Stimulated activated memory B cell treated with anti-CD40 and anti-IgM and Interleukin-4, amounts not matched to agents 10 μg/mL and 1 μg/mL and 100 μg/mL, for 72 hours (primary cell): ENCODE measurements at places on chromosomes 5 and 9.
A peak's percentile ranks its signal among the peaks of the same experiment; 100 is the strongest.

- ATAC-seq = no peak
These were observed 602.6 kb downstream of the CDH12 start for GRCh38 chr5:22250528-22250927.

- ATAC-seq = peak; percentile 40
These were observed 674 bp downstream of the LHFPL2 start for GRCh38 chr5:78647838-78648358.

DNA sequence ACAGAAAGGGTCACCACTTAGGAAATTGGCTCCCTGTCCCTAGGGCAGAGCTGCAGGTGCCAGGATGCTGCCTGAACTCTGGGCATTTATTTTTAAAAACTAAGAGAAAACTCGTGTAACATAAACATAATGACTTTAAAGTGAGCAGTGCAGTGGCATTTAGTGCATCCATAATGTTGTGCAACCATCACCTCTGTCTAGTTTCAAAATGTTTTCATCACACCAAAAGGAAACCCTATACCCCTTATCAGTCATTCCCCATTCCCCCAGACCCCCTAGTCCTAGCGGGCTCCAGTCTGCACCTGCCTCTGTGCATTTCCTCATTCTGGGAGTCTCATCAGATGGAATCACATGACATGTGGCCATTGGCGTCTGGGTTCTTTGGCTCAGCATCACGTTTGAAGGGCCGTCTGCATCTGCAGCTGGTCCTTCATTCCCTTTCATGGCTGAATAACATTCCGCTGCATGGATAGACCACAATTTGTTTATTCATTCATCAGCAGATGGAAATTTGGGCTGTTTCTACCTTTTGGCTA, 55.8 kb downstream of the NSG2 start:
- ATAC-seq = no peak

DNA sequence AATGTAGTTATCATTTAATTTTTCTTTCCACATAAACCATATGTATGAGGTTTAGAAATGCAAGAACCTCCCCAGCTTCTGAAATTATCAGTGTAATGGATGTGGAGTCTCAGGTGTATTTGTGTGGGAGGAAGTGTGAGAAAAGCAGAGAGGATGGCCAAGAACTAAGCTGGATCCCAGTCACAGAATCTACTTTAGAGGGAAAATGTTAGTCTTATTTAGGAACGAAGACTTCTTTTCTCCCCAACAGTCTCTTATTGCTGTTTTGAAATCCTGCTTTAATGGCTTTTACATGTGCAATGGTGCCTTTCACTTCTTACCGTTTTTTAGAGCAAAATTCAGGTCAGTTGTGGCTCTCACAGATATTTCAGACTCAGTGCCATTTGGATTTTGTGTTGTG, 3.0 kb downstream of the EQTN start:
- no peak for ATAC-seq

GRCh38 chr5:169583101-169583423, 511 bp upstream of the SPDL1 start:
- ATAC-seq = no peak

DNA sequence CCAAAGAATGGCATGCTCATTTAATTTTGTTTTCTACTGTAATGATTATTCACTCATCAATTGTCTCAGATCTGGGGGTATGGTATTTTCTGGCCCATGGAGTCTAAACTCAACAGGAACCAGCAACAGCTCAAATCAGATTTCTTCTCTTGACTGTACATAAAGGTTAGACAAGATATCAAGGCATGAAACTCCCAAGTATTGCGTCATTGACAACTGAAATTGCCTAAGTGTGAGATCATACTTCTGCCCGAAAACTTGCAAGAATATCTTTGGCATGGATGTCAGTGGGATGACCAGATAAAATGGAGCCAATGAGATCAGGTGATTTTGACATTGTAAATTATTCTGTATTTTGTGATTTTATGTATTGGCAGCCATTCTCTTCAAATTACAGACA, 141.7 kb upstream of the STK32A start:
- ATAC-seq = no peak

GRCh38 chr5:158194561-158194976, 335.6 kb upstream of the CLINT1 start:
- peak; percentile 88 for ATAC-seq

DNA sequence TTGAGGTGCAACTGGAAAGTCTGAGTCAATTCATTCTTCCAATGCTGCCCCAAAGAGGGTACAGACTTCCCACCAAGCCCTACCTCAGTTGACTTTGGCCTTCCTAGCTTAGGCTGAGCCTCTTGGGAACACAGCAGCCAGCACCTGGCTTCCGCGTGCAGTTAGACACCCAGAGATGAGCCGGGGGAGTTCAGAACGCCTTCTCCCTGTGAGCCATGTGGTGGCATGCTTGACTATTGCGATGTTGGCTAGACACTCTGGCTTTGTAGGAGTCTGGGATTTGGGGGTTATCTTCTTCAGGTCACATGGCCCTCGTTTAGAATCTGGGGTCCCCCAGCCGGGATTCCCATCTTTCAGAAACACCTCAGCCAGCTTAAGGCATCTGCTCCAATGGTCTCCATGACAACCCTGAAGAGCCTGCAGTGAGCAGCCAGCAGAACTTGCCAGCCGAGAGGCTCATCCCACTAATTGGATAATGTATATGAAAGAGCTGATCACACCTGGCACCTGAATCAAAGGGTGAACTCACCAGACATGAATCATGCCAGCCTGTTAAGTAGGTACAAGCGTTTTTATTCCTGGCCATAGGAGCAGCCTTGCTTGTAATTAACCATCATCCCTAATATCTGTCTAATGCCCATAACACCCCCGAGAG, 167.5 kb downstream of the SYK start:
- ATAC-seq = no peak

DNA sequence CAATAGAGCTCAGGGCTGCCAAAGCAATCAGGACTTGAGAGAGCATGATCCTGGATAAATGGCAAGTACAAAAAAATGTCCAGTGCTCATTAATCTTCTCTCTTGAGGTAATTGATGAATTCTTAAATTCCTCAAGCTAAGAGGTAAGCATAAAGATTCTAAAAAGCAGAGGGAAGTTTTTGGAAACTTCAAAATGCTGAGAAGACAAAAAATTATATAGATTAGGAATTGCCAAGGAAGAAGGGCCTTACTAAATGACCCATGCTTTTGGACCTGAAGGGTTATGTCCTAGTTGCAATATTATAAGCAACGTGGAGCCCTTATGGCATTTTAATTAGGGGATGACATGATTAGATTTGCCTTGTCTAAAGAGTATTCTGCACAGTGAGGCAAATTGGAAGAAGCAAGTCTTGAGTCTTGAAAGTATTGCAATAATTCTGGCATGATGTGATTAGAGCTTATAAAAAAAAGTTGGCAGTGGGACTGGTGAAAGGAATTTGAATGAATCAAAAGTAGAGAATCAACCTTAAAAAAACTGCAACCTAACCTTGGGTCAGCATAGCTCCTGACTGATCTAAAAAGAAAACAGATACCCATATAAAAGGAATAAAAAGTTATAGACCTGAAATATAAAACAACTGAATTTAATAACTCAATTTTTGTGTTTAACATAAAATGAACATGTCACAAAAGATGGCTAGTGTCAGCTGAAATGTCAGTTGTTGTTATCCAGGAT, 323.8 kb upstream of the ARRDC3 start:
- no peak for ATAC-seq

DNA sequence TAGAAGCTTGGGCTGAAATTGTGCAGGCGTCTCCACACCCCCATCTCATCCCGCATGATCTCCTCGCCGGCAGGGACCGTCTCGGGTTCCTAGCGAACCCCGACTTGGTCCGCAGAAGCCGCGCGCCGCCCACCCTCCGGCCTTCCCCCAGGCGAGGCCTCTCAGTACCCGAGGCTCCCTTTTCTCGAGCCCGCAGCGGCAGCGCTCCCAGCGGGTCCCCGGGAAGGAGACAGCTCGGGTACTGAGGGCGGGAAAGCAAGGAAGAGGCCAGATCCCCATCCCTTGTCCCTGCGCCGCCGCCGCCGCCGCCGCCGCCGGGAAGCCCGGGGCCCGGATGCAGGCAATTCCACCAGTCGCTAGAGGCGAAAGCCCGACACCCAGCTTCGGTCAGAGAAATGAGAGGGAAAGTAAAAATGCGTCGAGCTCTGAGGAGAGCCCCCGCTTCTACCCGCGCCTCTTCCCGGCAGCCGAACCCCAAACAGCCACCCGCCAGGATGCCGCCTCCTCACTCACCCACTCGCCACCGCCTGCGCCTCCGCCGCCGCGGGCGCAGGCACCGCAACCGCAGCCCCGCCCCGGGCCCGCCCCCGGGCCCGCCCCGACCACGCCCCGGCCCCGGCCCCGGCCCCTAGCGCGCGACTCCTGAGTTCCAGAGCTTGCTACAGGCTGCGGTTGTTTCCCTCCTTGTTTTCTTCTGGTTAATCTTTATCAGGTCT, at the start of gene C9orf72:
Gene C9orf72 (minus strand): TSS at position 564 of the 716 bp plus-strand sequence. CDS start 6,361 bp downstream, outside the sequence.
- ATAC-seq = peak; percentile 93

DNA sequence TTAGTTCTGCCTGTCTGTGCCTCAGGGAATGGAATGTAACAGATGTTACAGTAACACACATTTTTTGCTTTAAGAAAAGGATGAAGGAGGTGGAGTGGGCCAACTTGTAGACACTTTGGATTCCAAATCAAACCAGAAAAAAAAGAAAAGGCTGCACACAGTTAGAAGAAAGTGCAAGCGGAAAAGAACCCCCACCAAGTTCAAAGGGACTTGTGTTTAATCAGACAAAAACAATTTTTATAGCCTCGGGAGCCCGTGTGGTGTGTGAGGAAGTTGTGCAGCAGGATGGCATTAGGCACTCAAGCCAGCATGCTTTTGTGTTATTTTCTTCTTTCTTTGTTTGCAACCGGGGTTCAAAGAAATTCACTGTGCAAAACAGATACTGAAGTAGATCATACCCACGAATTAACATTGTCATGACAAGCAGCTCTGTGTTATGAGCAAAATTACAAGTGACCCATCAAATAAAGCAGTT, 189.5 kb downstream of the SEMA5A start:
- ATAC-seq = no peak

DNA sequence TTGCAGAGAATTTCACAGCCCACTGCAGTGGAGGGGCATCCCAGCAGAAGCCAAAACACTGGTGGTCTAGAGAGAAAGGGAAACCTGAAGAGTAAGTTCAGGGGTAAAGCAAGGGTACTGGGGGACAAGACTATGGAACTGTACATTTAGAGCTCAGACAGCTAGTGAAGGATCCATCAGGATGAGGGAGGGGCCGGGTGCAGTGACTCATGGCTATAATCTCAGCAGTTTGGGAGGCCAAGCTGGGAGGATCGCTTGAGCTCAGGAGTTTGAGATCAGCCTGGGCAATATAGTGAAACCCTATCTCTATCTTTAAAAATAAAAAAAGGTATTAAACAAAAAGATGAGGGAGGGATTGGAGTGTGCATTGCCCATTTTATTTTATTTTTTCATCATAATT, 7.8 kb upstream of the ANKH start:
- ATAC-seq = no peak

GRCh38 chr5:78811866-78812265, 163.3 kb upstream of the LHFPL2 start:
- ATAC-seq = no peak

DNA sequence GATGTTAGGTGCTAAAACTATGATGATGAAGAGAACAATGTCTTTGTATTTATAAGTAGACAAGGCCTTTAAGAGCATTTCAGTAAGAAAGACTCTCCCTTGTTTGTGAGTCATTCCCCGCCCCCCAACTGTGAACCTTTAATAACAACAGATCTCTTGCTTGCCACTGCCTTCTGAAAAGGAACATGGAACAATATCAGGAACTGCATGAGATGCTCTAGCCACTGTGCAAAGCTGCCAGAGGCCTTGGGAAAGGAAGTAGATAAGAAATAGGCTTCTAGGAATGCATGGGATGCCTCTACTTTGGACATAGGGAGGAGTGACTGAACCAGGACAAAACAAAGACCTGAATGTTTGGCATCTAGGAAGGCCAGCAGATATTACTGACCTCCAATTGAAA, 296.1 kb upstream of the MPDZ start:
- ATAC-seq = no peak

DNA sequence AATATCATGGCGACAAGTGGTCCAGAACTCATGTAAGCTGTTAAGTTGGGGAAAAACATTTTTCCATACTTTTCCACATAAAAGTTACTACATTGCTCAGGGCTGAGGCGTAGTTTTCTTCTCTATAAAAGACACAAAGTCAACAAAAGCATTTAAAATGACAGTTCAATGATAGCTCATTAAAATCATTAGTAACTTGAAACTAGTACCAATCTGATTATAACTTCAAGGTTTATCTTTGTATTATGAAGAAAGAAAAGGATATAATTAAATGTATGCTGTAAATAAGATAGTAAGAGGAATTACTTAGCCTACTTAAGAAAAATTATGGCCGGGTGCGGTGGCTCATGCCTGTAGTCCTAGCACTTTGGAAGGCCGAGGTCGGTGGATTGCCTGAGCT, 9.9 kb downstream of the NME5 start:
- no peak for ATAC-seq

DNA sequence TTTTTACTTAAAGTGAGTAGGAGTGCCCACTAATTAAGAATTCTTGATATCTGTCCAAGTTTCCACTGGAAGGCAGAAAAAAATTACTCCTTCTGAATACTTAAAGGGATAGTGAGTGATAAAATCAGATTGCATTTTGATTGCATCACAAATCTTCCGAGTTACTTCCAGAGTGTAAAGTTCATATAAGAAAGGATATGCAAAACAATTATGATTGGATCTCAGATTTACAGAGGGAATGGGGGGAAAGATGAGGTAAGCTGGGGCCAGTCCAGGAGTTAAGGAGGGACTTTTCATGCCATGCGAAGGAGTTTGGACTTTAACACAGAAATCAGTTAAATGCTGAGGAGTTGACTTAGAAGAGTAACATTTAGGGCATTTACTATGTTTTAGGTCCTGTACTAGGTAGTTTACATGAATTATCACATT, 9.3 kb upstream of the RNF145 start:
- ATAC-seq = no peak

DNA sequence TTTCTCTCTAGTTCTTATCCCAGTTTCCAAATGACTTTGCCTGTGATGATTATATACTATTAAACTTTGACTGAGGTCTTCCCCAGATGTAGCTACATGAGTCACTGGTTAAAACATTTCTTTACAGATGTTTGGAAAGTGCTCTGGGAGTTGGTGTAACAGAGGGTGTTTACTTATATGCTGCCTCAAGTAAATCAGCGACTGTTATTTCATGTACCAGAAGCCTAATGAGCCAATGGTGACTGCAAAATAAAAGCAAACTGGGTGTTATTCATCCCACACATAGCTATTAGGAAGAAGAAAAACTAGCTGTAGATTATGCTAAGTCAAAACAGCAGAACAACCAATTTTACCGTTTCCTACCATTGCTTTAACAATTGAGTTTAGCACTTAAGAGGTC, 929.7 kb upstream of the SEMA6A start:
- ATAC-seq = no peak

- no peak for ATAC-seq
These were observed 2.9 kb upstream of the MYOZ3 start for GRCh38 chr5:150658121-150658520.
